Stimulated activated CD8-positive, alpha-beta memory T cell treated with anti-CD3 and anti-CD28 coated beads, Interleukin-15, amount 100 ng/mL, for 1 hour (primary cell): ENCODE measurements at places on chromosomes 6 and 20.

GRCh38 chr6:131285548-131285947, 150.3 kb downstream of the AKAP7 start:
- DNase-seq = no peak

GRCh38 chr20:19688031-19688806, 69.8 kb upstream of the RIN2 start:
- no peak for DNase-seq

DNA sequence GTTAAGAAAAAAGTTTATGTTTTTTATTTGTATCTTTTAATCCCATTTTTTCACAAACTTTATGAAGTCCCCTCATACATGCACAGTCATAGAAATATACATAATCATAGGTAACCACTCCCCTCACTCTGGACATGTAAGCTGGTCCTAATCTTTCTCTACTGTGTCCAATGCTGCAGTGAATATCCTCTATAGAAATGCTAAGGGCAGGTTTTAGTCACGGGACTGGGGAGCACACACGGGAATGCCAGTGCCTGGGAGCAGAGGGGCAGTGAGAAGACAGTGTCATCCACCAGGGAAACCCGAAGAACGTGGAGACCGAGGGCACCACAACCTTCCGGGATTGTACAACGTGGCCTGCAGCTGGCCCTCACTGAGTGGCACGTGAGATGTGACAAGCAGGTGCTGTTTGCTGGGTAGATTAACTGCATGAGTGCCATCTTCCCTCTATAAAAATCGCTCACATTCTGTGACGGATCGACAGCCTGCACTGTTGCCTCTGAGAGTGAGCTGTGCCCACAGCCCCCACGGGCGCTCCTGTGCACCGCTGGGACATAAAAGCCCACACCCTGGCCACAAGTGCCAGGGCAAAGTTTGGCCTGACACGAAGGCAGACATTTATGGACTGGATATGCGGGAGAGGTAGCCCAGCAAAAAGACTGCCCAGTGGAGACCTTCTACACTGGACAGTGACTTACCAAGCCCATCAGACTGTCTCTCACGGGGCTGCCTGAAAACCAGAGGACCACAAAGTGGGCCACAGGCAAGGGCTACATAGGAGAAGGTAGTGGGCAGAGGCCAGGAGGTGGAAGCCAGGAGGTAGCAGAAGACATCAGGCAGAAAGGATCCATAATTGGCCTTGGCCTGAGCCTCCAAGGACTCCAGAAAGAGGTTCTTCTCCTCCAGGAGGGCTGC, 63.2 kb downstream of the FGD2 start:
- DNase-seq = no peak

GRCh38 chr6:43078691-43079090, 2.6 kb downstream of the PTK7 start:
- no peak for DNase-seq

GRCh38 chr6:14540276-14540675, 422.7 kb downstream of the CD83 start:
- no peak for DNase-seq

- DNase-seq = no peak
These were observed 347.6 kb downstream of the TPBG start for GRCh38 chr6:82711105-82711827.

- no peak for DNase-seq
These were observed 60.4 kb downstream of the SRC start for GRCh38 chr20:37406010-37406998.

- no peak for DNase-seq
These were observed 67.4 kb upstream of the C20orf144 start for GRCh38 chr20:33594743-33595142.

DNA sequence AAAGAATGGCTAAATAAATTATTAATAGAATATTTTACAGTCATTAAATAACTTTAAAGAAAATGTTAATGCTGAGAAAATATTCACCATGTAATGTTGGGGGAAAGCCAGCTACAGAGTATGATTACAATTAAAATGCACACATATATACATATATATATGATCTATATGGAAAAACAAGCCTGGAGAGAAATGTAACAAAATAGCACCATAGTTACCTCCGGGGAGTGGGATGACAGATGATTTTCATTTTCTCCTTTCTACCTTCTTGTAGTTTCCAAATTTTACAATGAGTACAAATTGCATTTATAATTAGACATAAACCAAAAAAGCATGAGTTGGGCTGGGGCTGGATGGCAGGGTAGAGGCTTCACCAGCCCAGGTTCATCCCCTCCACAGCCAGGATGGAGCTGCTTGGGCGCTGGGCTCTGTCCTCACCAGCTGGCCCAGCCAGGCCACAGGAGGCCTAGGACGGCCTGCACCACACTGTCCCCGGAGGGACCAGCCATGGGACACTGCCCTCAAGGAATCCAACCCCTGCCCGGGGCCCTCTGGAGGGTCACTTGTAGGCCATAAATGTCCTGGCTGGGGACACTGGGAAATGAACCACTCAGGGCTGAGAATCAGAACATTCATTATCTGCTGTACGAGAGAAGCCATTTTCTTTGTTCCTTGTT, 10.3 kb downstream of the C20orf203 start:
- DNase-seq = no peak

DNA sequence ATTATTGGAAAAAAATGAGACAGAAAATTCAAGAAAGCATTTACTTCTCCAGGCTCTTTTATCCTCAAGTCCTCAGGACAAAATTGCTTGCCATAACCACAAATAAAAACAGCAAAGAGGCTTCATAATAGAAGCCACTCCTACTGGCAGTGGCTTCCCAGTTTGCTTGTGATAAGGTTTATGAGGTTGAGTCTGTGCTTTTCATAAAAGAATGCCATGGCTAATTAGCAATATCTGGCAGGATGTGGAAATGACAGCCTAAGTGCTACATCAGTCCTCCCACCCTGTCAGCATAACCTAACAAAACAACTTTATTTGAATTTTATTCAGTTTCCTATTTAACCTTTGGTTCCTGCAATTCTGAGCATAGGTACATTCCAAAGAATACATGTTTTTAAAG, 80.9 kb upstream of the HTR1E start:
- no peak for DNase-seq

DNA sequence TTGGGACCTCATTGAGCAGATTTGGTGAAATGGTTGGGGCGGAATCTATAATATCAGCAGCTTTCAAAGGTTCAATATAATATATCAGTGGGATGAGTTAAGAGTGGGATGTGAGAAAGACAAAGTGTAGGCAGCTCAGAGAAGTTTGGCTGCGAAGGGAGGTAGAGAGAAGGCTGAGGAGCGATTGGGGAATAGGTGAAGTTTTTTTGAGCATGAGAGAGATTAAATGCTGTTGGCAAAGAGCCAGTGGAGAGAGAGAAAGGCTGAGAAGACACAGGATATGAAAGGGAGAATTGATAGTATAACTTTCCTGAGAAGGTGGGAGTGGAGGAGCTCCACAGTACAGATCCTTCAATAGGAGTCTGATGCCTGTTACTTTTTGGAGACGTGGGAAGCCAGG, 12.1 kb upstream of the SERINC3 start:
- no peak for DNase-seq

- DNase-seq = no peak
These were observed 258.9 kb downstream of the COL12A1 start for GRCh38 chr6:74946961-74947360.

DNA sequence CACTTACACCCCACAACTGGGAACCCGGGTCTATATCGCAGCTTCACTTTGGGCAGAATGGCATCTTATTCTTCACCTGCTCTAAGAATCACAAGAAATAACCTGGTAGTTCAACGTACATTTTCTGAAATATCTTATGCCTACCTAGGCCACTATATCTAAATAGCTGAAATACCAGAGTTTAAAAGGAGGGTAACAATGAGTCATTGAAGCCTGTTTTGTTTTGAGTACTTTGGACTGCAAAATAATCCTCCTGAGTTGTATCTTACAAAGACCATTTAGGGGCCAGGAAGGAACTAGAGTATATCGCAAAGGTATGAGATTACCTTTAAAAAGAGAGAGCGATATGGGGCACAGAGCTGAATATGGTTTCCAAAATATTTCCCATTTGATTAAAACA, 96.7 kb upstream of the NUP153 start:
- DNase-seq = no peak

- DNase-seq = no peak
These were observed 185.5 kb downstream of the COL12A1 start for GRCh38 chr6:75020376-75020775.
